ENCODE measurements at places on chromosomes 13 and 19.

GRCh38 chr13:78431328-78431727 lies 172.0 kb downstream of the POU4F1 start:
- DNase-seq, result no peak

DNA sequence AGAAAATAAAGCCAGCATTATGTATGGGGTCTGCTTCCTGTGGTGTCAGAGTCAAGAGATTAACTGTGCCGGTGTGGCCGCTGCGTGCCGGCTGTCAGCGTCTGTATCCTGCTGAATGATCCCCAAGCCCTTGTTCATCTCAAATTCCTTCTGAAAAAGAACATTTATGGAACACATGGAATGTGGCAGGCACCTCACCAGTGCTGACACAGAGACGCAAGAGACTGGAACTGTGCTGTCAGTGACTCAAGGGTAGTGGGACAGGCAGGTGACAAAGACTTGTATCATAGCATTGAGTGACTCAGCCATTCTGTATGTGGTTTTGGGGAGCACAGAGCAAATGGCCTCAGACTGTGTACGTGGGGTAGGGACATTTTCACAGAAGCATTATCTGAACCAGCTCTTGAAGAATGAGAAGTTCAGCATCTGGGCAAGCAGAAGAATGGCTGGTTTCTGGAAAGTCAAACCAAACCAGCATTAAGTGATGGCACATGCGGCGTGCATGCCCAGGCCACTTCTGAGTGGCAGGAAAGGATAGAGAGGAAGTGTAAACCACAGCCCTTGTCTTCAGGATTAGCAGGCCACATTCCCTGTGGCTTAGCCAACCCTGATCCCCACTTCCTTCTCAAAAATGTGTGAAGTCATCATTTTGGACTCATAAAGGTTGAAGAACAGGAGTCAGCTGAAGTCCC lies 54.0 kb upstream of the IRS2 start:
- DNase-seq, result peak; percentile 43

GRCh38 chr19:1985588-1986356 lies 29.7 kb downstream of the BTBD2 start:
- DNase-seq, result no peak

DNA sequence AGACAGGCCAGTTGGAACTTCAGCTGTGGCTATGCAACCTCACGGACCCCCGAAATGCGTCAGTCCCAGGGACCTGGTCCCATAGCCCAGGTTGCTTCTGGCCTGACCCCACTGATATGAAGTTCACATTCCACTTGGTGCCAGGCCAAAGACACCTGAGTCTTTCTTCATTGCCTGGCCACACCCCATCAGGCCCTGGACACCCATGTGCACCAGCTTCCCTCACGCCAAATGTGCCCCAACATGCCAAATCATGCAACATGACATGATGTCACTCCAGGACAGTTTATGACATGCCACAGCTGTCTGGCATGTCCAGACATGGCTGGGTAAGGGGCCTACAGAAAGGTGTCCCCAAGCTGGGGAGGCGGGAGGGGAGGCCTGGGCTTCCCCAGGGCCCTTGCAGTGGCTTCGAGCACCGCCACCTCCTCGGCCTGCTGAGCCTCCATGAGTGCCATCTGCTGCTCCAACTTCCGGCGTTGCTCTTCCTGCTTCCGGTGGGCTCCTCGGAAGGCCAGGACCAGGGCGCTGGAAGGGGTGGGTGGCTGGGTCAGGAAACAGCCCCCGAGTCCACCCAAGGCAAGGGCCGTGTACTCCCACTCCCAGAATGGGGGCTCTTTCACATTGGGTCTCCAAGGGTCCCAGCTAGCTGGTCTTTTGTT lies 4.3 kb upstream of the NR2F6 start:
- no peak for DNase-seq

DNA sequence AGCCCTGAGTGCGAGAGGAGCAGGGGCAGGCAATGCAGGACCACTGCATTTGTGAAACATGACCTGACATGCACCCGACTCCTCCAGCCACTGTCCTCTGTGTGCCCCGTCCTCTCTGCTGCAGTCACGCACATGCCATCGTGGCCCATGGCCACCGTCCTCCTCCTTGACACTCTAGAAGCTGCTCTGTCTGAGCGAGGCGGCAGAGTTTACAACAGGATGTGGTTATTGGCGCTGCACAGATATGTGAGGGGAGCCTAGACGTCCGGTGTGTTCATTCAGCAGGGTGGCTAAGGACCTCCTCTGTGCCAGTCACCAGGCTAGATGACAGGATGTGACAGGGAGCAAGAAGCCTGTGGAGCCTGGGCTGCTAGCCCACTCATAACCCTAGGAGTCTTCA lies 277.8 kb downstream of the FOXO1 start:
- DNase-seq, result peak; percentile 86

DNA sequence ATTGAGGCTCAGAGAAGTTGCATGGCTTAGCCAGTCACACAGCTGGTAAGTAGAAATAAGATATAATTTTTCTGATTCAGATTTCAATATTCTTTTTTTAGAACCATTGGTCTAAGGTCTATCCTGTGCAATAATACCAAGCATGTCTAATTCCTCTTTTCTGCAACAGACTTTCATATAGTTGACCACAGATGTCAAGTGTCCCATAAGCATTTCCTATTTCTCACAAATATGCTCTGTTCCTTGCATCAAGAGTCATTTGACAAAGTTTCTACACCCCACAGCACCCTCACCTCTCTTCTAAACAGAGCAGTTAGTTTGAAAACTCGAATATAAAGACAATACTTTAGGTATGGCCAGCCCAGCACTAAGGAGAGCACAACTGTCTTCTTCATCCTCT lies 26.8 kb upstream of the SACS start:
- DNase-seq, result no peak

DNA sequence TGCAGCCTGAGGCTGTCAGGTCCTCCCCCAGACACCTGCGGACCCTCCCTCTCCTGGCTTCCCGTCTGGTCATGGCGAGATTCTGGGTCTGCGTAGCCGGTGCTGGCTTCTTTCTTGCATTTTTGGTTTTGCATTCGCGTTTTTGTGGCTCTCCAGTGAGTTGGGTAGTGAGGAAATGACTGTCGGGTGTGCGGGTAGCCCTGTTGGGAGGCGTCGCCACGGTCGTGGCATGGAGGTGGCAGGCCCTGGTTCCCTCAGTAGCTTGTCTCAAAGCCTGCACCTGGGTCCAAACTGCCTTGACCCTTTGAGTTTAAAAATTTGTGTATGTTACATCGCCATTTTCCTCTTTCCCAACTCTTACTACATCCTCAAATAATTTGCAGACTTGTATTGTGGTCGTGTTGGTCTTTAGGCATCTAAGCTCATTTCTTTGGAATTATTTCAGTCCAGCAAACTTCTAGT lies 344 bp downstream of the NHLRC3 start:
- peak; percentile 75 for DNase-seq

GRCh38 chr13:26571518-26571917 lies 14.0 kb downstream of the WASF3 start:
- no peak for DNase-seq

DNA sequence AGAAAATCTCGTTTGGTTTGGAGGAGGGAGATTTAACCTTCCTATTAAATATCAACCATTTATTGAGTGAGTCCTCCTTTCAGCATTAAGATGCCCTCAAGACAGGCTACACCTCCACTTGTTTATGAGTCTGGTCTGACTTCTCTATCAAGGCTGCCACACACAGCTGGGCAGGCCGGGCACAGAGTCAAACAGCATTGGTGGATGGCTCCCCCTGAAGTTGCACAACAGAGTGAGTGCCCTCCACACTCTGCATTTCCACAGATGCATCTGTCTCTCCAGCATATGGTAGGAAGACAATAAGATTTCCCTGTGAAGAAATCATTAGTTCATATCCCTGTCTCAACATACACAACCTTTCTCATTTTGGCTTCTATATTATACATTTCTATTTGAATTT lies 31.4 kb downstream of the PHF11 start:
- DNase-seq, result no peak

DNA sequence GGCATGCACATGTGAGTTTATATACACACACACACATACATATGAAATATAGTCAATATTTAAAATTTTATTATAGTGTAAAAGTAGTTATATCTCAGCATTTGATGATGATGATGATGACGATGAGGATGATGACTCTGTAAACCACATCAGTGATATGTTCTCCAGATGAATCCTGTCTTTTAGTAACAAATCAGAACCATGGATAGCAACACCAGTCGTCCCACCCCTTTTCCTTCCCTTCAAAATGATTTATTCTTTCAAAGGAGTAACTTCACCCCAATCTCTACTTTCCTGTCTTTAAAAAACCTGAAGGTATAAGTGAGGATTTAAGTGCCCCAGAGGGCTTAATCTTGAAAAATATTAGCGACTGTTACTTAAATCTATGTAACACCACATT lies 74.1 kb downstream of the DCLK1 start:
- DNase-seq, result no peak

DNA sequence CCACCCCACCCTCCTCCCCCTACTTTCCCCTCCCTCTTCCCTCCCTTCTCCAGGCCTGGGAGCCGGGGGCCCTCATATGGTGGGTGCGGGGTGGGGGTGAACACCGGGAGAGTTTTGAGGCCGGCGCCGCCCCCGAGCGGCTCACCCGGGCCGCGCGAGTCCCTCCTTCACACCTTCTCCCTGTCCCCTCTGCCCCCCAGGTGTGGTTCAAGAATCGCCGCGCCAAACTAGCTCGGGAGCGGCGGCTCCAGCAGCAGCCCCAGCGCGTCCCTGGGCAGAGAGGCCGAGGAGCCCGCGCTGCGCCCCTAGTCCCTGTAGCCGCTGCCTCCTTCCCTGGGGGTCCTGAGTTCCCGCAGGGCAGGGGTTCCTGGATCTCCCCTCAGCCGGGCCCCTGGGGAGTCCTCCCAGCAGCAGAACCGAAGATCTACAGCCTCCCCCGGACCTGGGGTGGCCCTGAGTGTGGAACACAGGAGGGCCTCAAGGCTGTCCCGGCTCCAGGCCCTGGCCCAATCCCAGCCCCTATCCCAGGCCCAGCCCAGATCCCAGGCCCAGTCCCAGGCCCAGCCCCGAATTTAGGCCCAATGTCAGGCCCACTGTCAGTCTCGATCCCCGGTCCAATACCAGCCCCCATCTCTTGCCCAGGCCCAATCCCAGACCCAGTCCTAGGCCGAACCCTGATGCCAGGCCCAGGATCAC lies 1.7 kb downstream of the TPRX2 start:
- no peak for DNase-seq

GRCh38 chr19:55146705-55147273 lies 2.2 kb downstream of the TNNT1 start:
- DNase-seq, result no peak

DNA sequence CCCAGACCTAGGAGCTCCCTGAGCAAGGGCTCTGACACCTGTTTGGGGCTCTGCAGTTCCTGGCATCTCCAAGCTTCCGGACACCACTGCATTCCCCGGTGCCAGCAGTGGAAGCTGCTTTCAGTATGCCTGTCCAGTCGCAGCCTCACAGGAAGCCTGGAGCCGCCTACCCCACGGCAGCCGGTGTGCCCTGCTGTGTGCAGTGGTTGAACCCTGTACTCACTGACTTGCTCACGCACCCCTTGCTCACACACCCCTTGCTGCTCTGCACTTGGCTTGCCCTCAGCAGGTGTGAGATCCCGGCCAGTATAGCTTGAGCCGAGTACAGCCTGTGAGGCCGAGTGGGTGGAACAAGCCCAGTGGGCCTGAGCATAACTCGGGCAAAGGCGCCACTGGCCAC lies 70.3 kb downstream of the PIBF1 start:
- no peak for DNase-seq

- DNase-seq, result no peak
These were observed 34.4 kb downstream of the LMO7 start for GRCh38 chr13:75670496-75670895.

DNA sequence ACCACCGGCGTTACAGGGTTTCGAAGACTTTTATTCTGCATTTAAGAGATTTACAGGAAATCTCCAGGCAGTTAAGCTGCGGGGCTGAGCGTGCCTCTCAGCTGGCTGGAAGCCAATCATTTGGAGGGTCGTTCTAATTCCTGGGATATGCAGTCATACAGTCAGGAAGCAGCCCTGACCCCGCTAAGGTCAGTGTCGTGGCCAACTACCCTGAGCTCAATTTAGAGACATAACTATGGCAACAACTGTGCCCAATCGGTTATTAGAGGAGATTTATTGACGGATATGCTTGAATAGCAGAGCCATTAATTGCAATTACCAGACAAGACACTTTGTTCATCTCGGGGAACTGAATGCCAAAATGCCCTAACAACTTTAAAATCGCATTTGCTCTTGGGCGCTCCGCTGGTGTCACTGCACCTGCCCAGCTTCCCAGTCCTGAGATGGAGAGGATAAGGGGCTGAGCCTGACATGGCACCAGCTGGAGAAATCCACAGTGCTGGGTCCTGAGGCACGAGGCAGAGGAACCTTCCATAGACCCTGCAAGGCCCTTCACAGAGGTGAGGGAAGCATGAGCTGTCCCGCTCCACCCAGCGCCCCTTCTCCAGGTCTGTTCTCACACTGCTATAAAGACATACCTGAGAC lies 15.1 kb upstream of the ZNF507 start:
- no peak for DNase-seq

GRCh38 chr13:73851104-73851503 lies 283.1 kb downstream of the KLF12 start:
- no peak for DNase-seq

DNA sequence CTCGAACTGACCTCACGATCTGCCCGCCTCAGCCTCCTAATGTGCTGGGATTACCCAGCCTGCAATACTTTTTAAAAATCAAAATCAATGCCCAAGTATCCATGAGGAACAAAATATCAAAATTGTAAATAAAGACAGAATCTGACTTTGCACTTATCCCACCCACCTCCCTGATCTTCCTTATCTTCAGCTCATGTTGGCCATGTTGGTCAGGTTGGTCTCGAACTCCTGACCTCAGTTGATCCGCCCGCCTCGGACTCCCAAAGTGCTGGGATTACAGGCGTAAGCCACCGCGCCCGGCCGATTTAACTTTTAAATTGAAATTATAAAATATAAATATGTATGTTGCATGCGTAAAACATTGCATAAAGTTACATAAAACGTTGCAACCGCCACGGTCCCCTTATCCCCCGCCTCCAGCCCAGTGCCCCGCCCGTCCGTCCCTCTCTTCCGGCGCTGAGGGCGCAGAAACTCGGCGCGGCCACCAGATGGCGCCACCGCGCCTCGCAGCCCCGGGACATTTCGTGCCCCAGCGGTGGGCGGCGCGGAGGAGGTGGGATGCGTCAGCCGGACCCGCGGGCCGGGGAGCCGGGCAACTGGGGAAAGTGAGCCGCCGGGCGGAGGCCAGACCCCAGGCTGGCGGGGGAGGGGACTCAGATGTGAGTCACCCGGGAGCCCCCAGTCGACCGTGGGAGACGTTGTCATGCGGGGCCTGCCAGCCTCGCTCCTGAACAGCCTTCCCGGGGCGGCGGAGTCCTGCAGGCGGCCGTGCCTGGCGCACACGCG lies 1.5 kb upstream of the GADD45B start:
- DNase-seq, result peak; percentile 95

GRCh38 chr19:50821248-50821612 lies 2.4 kb downstream of the KLK1 start:
- no peak for DNase-seq
